ENCODE measurements at places on chromosomes 6 and 20.

GRCh38 chr20:57620274-57620990 lies at the start of gene ZBP1:
TSS of gene ZBP1 (minus strand) at chr20:57620426. CDS start at chr20:57620295, 131 bp downstream.
- no peak for DNase-seq

DNA sequence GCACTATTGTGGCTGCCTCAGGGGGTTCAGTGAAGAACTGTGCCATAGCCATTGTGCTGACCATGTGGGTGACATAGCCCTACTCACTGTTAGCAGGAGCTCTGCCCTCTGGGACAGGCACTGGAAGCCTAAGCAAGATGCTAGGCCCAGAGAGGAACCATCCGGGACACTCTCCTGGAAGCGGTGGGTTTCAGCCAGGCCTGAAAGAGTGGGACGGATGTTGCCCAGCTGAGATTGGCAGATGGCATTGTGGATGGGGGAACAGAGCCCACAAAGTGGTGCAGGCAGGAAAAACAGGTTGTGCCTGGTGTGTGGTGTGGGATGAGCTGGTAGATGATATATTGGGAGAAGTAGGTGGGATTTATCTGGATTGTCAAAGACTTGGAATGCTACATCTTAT lies 40.1 kb downstream of the DLGAP4 start:
- DNase-seq = no peak

- DNase-seq = peak; percentile 59
Measured at GRCh38 chr6:43687437-43688347, at the start of gene MRPS18A. TSS of gene MRPS18A (minus strand) at chr6:43687791. CDS start at chr6:43687779, 12 bp downstream.

GRCh38 chr20:21241406-21241805 lies 61.7 kb upstream of the XRN2 start:
- DNase-seq = no peak

DNA sequence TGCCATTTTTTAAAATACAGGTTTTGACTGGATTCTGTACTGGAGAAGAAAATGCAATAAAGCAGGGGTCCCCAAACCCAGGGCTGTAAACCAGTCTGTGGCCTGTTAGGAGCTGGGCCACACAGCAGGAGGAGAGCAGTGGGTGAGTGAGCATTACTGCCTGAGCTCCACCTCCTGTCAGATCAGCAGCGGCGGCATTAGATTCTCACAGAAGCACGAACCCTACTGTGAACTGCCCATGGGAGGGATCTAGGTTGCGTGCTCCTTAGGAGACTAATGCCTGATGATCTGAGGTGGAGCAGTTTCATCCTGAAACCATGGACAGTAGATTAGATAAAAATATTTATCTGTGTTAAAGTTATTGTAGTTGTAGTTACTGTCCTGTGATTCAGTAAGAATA lies 21.1 kb upstream of the FBXO9 start:
- no peak for DNase-seq

DNA sequence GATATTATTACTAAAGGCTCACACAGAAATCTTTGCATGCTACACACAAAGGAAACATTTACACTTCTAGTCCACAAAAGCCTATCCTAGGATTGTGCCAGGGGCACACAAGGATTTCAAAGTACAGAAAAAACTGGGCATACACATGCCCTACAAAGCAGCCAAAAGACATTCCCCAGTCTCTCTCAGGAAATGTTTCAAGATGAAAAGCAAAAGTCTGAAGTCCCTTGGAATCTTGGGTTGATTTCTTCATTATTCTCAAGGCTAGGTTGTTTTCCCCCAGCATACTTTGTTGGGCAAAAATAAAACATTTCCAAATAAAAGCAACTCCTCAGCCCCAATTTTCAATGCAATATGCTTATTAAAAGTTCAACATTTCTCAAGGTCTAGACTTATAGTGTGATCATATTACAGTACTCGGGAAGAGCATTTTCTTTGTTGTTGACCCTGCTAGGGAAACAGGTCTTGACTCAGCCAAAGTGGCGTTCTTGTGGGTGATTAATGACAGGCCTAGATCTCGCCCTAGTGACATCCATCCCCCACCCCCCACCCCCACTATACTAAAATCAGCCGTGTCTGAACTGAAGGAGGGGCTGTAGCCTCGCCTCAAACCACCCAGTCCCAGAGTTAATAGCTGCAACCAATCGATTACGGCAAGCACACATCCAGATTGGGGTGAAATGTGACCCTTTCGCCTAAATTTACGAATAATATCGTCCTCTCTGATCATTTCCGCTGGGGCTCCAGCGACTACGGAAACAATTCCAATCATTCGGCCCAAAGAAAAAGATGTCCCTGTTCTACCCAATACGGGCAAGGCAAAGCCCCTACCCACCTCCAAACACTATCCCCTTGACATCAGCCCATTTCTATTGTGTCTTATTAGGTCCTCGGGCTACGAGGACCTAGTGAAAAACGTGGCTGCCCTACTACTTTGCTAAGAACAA lies 1.4 kb downstream of the AKIRIN2 start:
- DNase-seq = peak; percentile 23

- DNase-seq = no peak
Measured at GRCh38 chr20:48352042-48352441, 475.8 kb downstream of the PREX1 start.

- no peak for DNase-seq
Measured at GRCh38 chr6:162315291-162315690, 412.3 kb downstream of the PRKN start.

DNA sequence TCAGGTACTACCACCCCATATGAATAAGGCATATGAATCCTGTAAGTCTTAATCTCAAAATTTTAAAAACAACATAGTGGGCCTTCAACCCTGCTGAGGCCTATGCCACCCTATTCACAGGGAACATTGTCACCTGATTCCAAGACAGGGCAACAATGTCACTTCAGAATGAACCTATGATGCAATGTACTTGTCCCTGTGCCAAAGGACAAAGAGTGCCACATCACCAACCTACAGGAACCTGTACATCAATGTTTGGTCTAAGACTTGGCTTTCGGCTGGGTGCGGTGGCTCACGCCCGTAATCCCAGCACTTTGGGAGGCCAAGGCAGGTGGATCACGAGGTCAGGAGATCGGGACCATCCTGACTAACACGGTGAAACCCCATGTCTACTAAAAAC lies 318.5 kb upstream of the JARID2 start:
- no peak for DNase-seq

DNA sequence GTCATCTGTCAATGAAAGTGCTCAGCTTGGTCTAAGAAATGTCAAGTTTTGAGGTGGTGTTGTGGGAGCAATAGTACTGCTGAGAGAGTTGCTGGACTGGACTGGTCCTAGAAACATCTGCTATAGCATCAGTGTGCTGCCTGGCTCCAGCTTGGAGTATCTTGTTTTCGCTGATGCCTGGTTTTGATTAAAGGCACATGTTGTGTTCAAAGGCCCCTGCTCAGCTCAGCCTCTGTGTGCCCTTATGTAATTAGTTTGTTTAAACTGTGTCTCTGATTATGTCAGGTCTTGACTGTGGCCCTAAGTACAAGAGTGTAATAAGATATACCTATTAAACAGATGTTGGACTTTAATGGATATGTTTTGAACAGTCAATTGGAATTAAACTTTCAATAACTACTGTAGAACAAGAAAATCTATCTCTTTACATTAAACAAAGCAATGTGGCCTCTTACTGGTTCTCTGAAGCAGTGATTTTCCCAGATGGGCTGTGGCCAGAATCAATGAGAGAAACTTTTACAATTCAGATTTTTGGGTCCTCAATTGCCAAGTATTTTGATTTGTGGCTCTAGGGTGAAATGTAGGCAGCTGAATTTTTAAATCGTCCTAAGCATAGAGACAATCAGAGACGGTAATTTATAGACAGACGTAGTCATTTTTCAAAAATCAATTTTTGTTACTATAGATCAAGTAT lies 668.2 kb downstream of the DHX35 start:
- DNase-seq = no peak

DNA sequence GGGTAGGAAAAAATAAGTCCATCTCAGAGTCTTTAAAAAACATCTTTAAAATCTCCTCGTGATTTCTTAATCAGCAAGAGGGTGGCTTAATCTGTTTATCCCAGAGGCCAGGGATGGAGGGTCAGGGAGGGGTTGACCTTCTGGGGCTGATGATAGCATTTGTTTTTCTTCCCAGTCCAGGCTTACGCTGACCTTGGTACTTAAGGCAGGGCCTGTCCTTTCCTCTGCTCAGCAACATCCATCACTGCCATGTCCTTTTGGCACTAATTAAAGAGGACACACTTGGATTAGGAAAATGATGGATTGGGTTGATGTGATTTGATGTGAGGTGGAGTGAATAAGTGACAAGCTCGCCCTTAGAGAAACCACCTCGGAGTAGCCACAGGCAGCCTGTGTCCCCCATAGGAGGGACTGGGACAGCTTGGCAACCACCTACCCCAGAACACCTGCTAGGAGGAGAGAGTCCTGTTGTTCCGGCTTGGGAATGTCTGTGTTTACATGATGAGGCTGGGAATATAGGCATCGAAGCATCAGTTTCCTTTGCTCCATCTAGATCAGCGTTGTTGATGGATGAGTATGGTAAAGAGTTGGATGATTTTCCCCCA lies 44.2 kb downstream of the PHACTR3 start:
- no peak for DNase-seq

- DNase-seq = no peak
Measured at GRCh38 chr20:57156011-57156729, 110.3 kb downstream of the BMP7 start.

DNA sequence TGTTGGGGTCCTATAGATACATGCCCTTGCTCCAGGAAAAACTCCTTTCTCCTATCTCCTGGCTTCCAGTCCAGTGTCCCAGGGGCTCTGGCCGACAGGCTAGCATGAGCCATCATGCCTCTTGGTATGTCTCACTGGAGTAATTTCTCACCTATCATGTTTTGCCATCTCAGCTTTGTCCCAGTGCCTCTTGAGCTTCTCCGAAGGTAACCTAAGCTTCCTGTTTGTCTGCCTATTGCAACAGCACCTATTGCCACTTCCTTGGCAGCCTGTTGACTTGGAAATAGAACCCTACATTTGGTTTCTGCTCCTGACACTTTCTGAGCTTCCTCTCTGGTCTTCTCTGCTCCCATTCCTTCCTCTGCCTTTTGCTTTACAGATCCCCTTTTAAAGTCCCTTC lies 197.7 kb downstream of the KCNQ5 start:
- DNase-seq = no peak

DNA sequence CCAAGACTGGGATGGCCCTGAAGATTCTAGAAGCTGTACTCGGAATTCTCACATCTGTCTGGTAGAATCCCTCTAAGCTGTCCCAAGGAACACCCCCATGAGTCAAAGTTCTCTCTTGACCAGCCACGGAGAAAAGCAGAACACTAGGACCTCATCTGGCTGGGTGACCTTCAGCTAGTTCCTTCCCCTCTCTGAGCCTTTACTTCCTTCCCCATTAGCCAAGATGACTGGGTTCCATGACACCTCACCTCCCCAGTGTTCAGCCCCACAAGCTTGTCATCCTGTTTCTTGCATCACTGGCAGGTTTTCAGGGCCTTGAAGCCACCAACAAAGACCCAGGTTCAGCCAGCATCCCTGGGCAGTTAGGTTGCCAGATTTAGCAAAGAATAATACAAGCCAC lies 47.8 kb downstream of the MAFB start:
- DNase-seq = no peak

GRCh38 chr6:137025786-137026730 lies 18.7 kb downstream of the IL20RA start:
- no peak for DNase-seq

DNA sequence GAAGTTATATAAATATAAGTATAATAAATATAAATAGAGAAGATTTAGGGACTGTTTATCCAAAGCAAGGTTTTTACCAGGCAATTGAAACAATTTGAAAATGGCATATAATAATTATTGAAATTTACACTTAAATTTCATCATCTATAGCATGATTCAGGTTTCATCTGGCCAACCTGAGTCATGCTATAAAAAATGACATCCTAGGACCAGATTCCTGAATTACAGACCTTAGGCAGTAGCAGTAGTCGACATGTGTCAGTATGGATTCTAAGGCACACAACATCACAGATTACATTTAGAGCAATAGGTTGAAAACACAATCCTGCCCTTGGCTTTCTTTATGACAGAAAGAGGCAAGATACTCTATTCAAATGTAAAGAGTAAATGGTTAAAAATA lies 592.3 kb downstream of the PHF3 start:
- DNase-seq = no peak

- DNase-seq = no peak
Measured at GRCh38 chr6:21844120-21844917, 250.8 kb downstream of the SOX4 start.

- no peak for DNase-seq
Measured at GRCh38 chr6:12228447-12229146, 61.6 kb upstream of the EDN1 start.

- no peak for DNase-seq
Measured at GRCh38 chr6:40962241-40962640, 76.8 kb downstream of the UNC5CL start.

DNA sequence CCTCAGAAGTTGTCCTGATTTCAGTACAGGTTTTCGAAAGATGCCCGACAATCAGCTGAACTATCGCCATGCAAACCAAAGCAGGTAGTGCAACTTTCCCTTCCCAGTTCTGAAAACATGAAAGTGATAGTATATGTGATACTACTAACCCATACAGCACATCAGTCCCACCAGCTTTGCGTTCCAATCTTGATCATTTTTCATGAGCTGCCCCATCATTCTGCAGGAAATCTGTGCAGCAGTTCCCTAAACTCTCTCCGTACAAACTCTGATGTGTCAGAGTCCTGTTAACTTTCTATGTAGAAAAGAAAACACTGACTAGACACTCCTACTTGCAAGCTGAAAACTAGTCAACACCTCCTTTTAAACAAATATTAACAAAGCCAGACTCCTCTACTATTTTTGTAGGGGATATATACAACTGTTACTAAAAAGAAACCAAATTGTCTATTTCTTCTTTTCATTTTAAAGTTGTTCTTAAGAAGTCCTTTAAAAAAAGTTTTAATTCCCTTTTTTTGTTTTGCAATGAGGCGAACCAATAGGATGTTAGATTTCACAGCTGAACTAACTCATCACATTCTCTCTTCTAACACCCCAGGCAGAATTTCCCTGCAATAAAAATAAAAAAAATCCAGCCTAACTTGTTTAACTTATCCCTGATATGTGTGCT lies 99.6 kb upstream of the DST start:
- no peak for DNase-seq

- DNase-seq = no peak
Measured at GRCh38 chr20:17825252-17825959, 125.6 kb downstream of the BANF2 start.

GRCh38 chr6:31081872-31082271 lies 30.5 kb downstream of the C6orf15 start:
- DNase-seq = no peak

DNA sequence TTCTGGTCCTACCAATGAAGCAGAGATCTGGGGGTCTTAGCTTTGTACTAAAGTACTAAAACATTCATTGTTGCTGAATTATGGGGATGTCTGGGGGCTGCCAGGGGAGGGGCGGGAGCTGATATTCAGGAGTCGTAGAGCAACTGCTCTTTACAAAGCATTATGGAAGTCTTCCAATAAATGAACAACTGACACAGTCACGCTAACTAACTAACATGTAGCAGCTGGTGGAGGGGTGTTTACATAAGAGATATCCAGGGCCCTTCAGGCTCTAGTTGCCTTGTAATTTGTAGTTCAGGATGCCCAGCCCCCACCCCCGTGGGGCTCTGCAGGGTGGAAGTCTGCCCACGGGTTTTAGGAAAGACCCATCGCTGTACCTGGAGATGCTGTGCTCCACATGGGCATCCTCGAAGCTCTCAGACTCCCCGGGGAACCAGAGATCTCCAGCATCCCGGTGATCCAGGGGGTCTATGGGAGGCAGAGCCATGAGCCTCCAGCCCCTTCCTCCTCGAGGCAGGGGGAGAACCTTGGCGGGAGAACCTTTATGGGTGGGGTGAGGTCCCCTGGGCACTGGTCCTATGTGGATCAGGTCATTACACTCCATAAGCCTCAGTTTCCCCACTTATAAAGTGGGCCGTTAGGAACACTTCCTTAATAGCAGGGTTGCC lies 3.4 kb downstream of the TREM2 start:
- DNase-seq = no peak

GRCh38 chr6:157314705-157315321 lies 8.5 kb downstream of the TMEM242 start:
- no peak for DNase-seq

Data from stimulated activated CD4-positive, alpha-beta T cell treated with anti-CD3 and anti-CD28 coated beads, Interleukin-2, amount 100 ng/mL, for 4 hours (primary cell).